Gastroesophageal sphincter (tissue), 4 donors: ENCODE measurements at places on chromosomes 3 and 15.

DNA sequence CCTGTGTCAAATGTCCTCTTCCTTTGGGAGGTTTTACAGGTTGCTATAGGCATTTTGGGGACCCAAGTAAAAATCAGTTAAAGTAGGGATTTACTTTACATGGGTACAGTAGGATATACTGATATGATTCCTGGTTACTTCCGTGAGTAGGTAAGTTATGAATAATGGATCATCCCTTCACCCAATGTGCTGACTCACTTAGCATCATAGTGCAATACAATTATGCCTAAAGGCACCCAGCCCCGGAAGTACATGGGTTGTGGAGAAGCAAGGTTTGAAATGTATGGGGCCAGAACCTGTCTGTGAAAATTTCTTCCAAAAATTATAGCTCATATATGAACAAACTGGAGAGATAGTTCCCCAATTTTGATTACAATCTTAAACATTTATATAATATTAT, 64.0 kb downstream of the GLB1 start:
- ATAC-seq: no peak

DNA sequence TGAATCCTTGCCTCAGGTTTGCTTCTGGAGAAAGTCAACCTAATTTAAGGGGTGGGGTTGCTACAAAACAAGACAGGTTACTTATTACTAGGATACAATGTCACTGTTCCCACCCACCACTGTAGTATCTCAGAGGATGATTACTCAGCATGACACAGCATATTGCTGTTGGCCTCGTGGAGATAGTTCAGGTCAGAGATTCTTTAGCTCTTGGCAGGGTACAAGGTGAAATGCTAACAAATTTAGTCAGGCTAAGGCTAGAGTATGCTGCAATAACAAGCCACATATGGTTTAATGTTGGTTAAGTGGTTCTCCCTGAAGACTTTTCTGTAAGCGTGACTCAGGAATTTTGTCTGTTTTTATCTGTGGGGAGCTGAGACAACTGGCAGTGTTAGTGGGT, 161.8 kb downstream of the EDEM1 start:
- ATAC-seq: no peak

DNA sequence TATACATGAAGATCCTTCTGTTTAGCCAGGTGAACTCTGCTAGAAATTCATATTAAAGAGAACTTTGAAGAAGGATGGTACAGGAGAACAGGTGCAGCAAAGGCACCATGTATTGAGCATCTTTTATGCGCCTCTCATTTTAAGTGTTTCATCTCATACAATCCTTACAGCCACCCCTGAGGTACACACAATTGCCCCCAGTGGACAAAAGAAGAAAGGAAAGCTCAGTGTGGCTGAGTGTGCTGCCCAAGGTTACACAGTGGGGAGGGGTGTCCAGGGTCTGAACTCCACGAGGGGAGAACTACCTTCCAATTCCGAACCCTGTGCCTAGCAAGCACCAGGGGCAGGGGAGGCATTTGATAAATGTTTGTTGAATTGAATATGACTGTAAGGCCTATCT, 98.6 kb downstream of the MECOM start:
- no peak for ATAC-seq

DNA sequence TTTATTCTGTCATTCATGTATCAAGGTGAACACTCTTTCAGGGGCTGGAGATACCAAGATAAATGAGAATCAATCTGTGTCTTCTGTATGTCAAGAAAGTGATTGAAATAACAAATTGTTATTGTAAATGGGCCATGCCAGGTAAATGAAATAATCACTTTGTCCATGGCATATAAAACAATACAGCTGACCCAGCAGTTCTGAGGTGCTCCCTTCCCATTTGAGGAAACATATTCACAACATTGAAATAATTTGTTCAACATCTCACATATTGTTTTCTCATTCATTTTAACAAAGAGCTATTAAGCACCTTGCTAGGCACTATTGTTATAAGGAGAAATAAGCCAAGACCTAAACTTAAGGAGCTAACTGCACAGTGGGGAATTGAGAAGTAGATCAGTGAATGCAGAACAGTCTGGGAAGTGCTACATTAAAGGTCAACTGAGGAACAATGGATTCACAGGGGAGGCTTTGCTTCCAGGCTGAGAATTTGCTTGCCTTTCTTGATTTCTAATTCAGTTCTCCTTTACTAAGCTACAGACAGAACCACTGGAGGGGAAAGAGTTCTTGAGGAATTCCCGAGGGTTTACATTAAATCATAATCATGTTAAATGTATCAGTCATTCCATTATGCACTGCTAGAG, 806.3 kb upstream of the ARPP21 start:
- no peak for ATAC-seq

DNA sequence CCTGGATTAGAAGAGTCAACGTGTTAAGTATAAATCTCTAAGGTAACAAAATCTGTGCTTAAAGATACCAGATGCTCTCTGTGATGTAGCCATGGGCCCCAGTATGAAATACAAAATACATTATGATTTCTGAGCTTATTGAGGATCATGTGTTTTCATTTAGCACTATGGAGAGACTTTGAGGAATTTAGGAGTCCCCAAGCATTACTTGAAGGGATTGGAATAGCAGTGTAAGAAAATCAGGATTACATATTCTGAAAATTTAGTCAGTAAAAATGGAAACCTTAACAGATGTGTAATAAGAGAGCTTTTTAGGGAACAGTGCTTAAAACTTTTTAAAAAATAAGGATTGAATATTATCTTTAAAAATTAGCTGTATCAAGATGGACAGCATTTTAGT, 35.5 kb downstream of the ECT2 start:
- ATAC-seq: no peak

DNA sequence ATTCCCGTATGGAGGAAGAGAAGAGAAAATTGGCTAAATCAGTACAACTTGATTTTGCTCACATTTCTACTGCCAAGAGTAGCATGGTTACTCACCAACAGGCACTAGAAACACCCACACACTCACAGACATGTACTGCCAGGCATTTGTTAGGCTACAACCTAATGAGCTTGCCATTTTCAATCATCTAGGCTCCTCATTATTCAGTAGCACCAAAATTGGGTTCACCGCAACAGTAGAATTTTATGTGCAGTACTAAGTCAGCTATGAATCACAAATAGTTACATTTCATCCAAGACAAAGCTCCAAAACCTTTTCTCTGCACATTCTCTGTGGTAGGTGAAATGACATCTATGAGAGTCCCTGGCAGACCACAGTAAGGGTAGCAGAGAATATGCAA, 15.0 kb upstream of the THUMPD3 start:
- ATAC-seq: no peak

- peak; percentile 78 for ATAC-seq
These were observed 35.2 kb downstream of the SLC6A20 start for GRCh38 chr3:45760878-45761711.

DNA sequence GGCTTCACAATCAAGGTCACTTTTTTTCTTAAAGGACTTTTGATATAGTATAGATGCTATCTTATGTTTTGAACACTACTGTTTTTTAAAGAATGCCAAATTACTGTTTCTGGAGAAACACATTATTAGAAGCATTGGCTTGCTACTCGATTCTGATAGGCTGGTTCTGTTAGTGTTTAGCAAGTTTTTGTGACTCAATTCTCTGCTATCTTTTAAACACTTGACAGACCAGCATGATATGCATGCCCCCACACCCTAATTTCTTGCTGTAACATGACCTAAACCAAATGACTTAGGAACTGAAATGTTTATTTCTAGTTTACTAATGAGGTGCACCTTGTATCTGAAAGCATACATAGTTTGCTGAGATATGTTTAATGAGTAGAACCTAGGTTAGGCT, 5.5 kb upstream of the IL20RB start:
- no peak for ATAC-seq

- ATAC-seq: no peak
These were observed 19.8 kb downstream of the LARP6 start for GRCh38 chr15:70833861-70834765.

DNA sequence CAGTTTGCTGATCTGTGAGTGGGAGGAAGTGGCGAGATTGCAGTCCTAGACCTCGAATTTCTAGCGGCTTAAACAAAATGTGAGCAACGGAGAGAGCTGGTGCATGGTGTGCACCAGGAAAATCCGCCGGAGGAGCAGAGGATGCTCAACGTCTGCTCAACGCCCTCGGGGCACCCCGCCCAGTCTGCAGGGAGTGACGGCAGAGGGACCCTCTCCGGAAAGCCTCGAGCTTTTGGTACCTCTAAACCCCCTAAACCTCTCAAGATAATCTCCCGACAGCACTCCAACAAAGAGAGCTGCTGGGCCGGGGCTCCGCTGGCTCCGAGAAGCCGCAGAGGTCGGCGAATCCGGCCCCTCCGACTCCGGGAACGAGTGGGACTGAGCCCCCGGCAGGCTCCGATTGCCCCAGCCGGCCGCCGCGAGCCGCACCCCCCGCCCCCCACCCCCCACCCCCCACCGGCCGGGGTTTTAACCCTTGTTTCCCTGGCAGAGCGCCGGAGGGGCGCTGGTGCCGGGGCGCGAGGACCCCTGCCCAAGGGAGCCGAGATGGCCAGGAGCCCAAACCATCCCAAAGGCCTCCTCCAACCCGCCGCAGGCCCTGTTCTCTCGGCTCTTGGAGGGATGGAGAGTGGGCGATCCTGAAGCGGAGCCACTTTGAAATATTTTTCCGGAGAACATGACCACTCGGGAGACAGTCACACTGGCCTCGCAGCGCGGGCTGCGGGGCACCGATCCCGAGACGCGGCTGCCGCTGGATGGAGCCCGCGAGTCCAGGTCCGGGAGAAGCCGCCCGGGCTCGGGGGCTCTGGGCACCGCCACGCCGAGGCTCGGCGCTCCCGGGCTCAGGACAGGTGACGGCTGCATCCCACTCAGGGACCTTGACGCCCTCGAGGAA, 1.5 kb downstream of the MEGF11 start:
- peak; percentile 80 for ATAC-seq

- no peak for ATAC-seq
These were observed 118.9 kb downstream of the DPH6 start for GRCh38 chr15:35427091-35427490.

GRCh38 chr3:126349611-126350501, 7.4 kb downstream of the KLF15 start:
- no peak for ATAC-seq

- no peak for ATAC-seq
These were observed 455.4 kb downstream of the RAP2B start for GRCh38 chr3:153617463-153617862.

DNA sequence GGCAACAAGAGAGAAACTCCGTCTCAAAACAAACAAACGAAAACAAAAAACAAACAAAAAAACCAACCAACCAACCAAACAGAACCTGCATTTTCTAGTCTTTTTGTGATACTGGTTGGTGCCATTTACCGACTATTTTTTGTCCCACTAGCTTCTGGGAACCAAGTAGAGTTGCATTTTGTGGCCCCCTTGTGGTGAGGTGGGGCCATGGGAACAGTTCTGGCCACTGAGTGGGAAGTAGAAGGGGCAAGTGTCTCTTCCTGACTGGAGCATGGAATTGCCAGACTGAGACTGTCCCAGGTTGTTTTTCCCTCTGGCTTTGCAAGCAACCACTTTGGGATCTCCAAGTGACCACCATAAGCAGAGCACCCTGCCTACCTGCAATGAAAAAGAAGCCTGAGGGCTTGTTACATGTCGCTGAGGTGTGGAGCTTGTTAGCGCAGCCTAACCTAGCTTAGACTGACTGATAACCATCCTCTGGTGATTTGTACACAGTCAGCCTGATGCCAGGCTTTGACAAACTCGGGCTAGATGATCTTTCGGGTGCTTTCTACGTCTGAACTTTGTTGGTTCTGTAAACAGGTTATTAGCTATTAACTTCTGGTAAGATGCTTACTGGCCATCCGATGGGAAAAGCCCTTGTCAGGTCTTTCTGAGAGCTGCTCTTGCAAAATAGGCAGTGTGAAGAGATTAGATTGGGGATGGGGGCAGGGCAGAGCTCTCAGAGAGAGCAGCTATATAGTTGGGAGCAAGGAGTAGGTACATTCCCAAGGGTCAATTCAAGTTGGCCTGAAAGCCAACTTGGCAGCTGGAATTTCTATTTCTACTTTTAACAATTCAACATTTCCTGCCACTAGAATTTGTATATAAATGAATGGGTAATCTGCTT, 172.2 kb downstream of the SSR3 start:
- no peak for ATAC-seq

GRCh38 chr3:65177960-65178376, 490.2 kb upstream of the ADAMTS9 start:
- no peak for ATAC-seq

DNA sequence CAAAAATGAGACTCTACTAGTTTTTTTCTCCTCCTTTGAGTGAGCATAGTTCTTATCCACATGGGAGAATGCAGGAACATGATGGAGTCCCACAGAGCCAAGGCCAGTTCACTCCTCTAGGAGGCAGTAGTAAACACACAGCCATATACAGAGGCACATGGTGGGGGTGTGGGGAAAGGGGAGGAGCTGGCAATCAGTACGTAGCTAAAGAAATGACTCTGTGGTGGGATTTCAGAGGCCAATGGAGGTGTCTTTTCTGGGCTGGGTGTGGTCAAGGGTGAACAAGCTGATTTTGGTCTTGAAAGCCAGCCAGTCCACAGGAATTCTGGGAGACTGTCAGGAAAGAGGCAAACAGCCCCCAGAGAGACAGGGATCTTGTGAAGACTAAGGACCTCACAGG, 6.6 kb upstream of the RAB11A start:
- peak; percentile 43 for ATAC-seq

- ATAC-seq: no peak
These were observed 16.4 kb downstream of the MYL3 start for GRCh38 chr3:46846624-46847542.

GRCh38 chr3:187888701-187889100, 143.4 kb upstream of the BCL6 start:
- ATAC-seq: peak; percentile 71

DNA sequence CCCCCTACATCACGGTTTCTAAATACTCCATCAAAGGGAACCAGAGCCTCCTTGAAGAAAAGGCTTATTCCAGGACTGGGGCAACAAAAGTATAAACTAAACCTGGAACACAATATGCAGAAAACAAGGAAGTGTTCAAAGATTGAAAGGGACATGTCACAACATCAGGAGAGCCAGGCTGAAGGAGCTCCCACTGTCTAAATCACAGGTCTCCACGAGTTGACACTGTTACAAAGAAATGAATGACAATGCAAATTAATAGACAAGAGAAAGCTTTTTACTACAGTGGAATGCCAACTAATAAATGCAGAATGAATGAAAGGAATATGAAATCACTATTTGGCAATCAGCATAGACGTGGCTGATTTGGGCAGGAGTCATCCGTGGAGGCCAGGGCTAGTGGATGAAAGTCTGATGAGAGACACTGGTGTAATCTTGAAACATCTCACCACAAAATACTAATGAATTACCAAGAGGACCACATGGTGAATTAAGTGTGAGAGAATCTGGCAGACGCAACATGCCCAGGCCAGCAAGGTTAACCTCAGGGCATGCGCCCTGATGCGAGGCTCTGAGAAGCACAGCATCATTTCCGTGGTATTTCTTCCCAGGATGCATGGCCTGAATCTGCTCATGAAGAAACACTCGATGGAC, 123.8 kb upstream of the TJP1 start:
- ATAC-seq: no peak

DNA sequence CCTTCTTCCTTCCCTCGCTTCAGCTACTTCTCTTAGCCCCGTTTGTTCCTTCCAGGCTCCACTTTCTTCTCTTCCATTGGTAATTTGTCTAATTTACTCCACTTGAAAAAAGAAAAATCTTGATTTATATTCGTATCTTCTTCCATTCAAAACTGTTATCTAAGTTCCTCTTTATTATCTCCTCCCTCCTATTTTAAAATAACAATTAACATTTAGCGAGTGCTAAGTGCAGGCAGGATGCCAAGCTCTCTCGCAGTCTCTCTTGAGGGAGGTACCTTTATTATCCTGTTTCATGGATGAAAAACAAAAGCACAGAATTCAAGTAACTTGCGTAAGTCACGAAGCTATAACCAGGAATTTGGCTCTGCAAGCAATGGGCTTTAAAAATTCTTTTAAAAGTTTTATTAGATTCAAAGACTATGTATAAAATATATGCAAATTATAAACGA, 418.9 kb upstream of the NAALADL2 start:
- ATAC-seq: peak; percentile 25
